ENCODE measurements at places on chromosomes 3 and 15.

GRCh38 chr3:38138349-38139190, at the start of gene MYD88:
Gene MYD88 (plus strand): TSS chr3:38138661. CDS start chr3:38138701, 40 bp downstream.
- DNase-seq: peak; percentile 91

- no peak for DNase-seq
Measured at GRCh38 chr3:43764471-43764870, 73.7 kb downstream of the ABHD5 start.

GRCh38 chr3:50295553-50296431, 3.4 kb downstream of the HYAL3 start:
- no peak for DNase-seq

DNA sequence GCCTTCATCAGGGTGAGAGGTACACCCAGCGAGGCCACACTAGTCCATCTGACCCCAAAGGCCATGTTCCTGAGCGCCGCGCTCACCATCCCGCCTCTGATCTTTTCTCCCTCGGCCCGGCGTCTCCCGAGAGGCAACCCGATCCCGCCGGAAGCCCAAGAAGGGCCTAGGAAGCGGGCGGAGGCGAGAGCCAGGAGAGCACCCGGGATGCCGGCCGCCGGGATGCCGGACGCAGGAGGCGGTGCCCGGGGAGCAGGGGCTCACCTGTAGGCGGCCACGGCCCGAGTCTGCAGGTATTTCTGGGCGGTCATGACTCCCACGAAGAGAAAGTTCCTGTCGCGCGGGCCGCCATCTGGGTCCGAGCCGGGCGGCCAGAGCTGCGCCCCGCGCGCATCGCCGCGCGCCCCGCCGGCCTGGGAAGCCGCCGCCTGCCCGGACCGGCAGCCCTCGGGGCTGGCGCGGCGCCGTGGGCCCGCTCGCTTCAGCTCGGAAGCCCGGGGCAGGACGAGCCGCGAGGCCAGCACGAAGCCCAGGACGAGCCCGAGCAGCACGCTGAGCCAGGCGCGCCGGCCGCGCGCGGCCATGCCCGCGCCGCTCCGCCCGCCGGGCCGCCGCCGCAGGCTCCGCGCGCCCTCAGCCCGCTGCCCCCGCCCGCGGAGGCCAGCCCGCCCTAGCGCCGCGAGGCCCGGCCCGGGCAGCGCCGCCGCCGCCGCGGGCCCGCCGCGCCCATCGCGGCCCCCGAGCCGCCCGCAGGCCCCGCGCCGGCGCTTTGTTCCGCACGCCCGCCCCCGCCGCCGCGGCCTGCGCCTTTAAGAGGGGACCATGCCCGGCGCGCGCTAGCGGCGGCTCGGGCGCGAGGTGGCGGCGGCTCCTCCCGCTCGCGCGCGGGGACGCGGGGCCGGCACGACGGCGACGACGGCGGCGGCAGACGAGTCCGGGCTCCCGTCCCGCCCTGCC, 697 bp downstream of the CHSY1 start:
- DNase-seq: peak; percentile 52

DNA sequence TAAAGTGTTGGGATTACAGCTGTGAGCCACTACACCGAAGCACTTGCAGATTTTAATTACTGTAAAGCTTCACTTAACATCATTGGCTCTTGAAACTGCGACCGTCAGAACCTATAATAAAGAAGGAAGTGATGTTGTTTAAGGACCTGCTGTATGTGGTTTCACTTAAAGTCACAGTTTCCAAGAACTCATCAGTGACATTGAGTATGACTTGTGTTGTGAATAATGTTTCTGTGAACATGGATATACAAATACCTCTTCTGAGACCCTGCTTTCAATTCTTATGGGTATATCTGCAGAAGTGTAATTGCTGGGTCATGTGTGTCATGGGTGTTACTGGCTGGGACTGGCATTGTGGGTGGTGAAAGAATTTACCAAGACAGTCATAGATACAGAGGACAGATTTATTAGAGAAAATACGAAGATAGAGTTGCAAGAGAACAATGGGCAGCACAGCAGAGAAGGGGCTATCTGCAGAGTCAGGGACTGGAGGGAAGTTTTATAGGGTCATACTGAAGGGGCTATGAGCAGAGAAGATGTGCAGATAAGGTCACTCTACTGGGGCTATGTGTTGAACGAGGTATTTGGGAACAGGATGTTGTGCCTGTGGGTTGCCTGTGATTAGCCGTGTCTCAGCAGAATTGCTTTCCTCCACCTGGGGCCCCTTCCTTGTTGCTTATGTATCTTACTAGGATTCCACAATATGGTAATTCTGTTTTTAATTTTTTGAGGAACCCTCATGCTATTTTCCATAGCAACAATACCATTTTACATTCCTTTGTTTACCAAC, 4.5 kb downstream of the NDUFB5 start:
- DNase-seq: peak; percentile 53

- DNase-seq: no peak
Measured at GRCh38 chr3:851098-851790, 241.6 kb upstream of the CNTN6 start.

Measured in B cell (primary cell).